ENCODE measurements at places on chromosomes 6 and 20.

DNA sequence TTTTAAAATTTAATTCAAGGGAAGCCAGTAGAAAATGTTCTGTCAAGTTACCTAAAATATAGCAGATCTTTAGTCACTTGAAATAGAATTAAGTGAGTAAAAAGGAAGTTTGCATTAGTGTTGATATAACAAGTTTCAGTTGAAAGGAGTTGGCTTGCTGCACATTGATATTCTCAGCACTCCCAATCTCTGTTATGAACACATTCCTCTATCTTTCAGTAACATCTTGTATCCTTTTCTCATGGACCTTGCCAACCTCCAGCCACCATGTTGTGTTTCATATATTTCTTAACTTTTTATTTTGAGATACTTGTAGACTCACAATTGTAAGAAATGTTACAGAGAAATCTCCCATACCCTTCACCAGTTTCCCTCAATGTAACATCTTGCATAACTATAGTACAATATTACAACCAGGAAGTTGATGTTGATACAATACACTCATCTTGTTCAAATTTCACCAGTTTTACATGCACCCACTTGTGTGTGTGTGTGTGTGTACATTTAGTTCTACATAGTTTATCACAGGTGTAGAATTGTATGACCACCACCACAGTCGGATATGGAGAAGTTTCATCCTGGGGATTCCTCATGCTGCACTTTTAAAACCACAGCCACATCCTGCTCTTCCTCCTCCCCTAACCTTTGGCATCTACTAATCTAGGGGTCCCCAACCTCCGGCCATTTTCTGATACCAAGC, 20.2 kb upstream of the PAQR8 start:
- DNase-seq, result no peak
- H3K36me3 ChIP-seq, result no peaks in the 10 kb centered on the region
- no peaks in the 10 kb centered on the region for H3K4me1 ChIP-seq
- no peak overlapping the region for H3K4me3 ChIP-seq
- no peak overlapping the region for H3K27ac ChIP-seq

DNA sequence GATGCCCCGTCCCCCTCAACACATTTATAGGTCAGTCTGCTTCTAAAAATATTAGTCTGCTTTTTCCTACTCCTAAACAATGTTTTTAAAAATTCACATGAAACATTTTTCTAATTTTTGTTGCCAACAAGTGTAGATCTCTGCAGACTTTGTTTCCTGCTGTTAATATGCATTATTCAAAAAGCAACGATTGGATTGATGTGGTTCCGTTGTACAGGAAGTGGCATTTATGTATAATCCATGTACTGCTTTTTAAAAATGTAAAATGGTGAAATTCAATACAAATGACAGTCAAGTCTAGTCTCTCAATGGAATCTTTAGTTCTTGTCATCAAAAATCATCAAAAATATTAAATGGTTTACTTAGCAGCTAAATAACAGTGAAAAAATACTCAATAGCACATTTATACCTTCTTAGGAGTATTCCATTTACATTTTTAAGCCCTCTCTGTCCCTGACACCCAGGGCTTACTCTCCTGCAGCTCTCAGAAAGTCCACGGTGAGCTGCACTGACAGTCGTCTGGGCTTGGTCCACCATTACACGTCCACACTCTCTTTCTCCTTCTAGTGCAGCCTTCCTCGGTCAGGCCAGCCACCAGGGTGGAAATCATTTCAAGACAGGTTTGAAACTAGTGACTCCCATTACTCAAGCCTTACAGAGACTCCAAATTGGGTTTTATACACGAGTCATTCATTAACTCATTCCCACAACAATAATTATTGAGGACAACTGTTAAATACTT, 211.5 kb downstream of the TMEM200A start:
- H3K4me1 ChIP-seq, result no peaks in the 10 kb centered on the region
- no peaks in the 10 kb centered on the region for H3K27me3 ChIP-seq
- H3K27ac ChIP-seq, result no peak overlapping the region
- DNase-seq, result no peak
- H3K36me3 ChIP-seq, result no peaks in the 10 kb centered on the region

DNA sequence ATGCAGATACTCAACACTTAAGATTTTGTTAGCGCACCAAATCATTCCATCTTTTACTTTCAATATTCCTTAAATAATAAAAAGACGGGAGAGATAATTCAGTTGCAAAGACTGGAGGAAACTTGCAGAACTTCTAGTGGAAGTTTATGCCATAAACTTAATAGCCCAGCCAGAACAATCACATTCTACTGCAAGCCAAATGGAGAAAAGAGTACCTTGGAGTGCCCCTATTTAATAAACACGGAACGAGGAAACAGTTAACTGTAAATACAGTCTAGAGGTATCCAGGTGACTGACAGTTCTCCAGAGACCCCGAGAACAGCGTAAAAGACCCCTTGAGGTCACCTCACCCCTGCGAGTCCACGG, 635 bp downstream of the SLC35B3 start:
- H3K36me3 ChIP-seq, result peaks cover 15% of the 10 kb centered on the region
- H3K4me3 ChIP-seq, result peak overlapping the region; percentile 97
- H3K27me3 ChIP-seq, result no peaks in the 10 kb centered on the region
- H3K4me1 ChIP-seq, result peaks cover 7% of the 10 kb centered on the region
- no peak overlapping the region for H3K27ac ChIP-seq

- H3K27me3 ChIP-seq, result no peaks in the 10 kb centered on the region
- no peak overlapping the region for H3K4me3 ChIP-seq
- H3K4me1 ChIP-seq, result no peaks in the 10 kb centered on the region
- H3K27ac ChIP-seq, result no peak overlapping the region
- no peak for DNase-seq
- no peaks in the 10 kb centered on the region for H3K36me3 ChIP-seq
Measured at GRCh38 chr6:53943395-53943794, 148.6 kb downstream of the LRRC1 start.

- no peak for DNase-seq
- H3K4me1 ChIP-seq, result no peaks in the 10 kb centered on the region
- no peak overlapping the region for H3K27ac ChIP-seq
- H3K27me3 ChIP-seq, result no peaks in the 10 kb centered on the region
Measured at GRCh38 chr6:108996208-108996607, 98.4 kb downstream of the SESN1 start.

DNA sequence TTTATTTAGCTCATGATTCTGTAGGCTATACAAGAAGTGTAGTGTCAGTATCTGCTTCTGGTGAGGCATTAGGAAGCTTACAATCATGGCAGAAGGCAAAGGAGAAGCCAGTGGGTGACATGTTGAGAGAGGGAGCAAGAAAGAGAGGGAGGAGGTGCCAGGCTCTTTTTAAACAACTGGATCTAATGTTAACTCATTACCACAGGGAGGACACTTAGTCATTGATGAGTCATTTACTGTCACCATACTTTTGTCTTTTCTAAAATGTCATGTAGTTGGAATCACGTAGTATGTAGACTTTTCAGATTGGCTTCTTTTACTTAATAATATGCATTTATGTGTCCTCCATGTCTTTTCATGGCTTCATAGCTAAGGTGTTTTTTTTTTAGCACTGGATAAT, 58.1 kb downstream of the NUS1 start:
- no peak overlapping the region for H3K27ac ChIP-seq
- no peak for DNase-seq
- no peaks in the 10 kb centered on the region for H3K4me1 ChIP-seq
- no peaks in the 10 kb centered on the region for H3K36me3 ChIP-seq
- no peaks in the 10 kb centered on the region for H3K27me3 ChIP-seq

DNA sequence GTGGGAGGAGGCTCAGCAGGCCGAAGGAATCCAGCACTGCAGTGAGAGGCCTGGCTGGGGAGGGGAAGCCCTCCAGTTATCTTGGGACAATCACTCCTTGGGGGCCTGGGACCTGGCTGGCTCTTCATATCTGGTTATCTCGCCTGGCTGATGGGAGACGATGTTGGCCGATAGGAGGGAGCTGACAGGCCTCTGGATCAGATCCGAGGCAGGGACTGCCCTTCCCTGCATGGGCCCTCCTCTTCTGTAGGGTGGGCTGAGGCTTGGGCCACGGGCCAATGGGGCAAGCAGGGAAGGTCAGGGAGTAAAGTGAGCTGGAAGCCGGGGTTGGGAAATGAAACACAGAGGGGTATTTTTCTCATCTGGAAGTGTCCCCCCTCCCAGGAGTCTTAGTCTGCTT, 25.2 kb downstream of the MANBAL start:
- H3K36me3 ChIP-seq, result peaks cover 77% of the 10 kb centered on the region
- H3K4me1 ChIP-seq, result peaks cover 37% of the 10 kb centered on the region
- H3K27me3 ChIP-seq, result no peaks in the 10 kb centered on the region
- H3K4me3 ChIP-seq, result no peak overlapping the region
- DNase-seq, result no peak

DNA sequence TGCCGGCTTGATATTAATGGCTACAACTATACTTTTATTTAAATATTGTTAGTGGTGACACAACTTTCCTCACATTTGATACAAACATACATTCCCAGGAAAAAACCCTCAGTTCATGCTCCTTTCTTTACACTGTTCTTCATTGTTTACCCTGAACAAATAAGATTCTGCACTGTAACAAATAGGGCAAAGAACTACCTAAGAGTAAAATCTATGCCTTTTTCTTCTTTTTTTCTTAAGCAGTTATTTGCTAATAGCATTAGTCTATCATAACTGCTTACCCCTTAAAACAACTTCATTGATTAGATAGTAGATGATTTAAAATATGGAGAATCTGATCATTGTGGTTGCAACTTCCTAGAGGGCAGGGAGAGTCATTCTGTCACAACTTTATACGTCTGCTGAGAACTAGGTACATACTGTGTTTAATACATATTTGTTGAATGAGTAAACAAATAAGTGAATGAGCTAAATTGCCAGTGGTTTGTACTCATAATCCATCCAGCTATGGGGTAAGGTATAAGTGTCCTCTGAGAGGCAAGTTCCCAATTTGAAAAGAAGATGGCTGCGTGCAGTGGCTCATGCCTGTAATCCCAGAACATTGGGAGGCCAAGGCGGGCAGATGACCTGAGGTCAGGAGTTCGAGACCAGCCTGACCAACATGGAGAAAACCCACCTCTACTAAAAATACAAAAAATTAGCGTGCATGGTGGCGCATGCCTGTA, 161.0 kb downstream of the CDK19 start:
- no peaks in the 10 kb centered on the region for H3K4me1 ChIP-seq
- no peaks in the 10 kb centered on the region for H3K36me3 ChIP-seq
- H3K27me3 ChIP-seq, result no peaks in the 10 kb centered on the region
- H3K4me3 ChIP-seq, result no peak overlapping the region

DNA sequence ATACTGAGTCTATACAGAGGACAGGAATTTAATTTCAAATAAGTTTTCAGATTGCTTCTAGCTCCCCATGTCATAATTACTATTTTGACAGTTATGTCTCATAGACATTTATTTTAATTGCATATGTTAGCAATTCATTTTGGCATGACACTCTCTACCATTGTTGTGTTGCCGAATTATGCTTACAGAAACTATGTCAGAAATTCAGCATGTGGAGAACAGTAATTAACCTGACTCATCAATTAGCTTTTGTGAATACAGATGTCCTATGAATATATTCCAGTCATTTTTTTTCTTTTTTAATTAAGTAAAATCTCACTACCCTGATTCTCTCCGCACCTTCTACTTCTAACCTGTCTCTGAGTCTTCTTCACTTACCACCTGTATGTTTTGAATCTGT, 105.1 kb downstream of the NKAIN2 start:
- no peak overlapping the region for H3K4me3 ChIP-seq
- no peaks in the 10 kb centered on the region for H3K36me3 ChIP-seq
- H3K27me3 ChIP-seq, result no peaks in the 10 kb centered on the region
- DNase-seq, result no peak
- H3K27ac ChIP-seq, result no peak overlapping the region

DNA sequence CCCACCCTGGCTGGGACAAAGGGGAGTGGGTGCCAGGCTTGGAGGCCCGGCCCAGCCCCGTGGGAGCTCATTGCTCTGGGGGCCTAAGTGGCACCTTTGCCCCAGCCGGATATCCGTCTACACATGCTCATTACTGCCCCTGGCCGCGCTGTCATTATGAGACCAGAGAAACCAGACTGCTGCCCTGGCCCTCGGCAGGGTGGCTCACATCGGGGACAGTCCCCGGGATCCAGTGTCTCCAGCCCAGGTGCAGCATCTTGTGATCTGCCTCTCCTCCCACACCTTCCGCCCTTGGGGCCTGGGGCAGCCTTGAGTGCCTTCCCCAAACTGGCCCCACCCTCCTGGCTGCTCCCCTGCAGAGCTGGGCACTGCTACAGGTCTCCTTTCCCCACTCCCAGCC, 4.9 kb downstream of the SRMS start:
- no peak overlapping the region for H3K4me3 ChIP-seq
- H3K36me3 ChIP-seq, result no peaks in the 10 kb centered on the region
- H3K27ac ChIP-seq, result no peak overlapping the region
- peaks cover 1% of the 10 kb centered on the region for H3K27me3 ChIP-seq
- no peak for DNase-seq
- peaks cover 1% of the 10 kb centered on the region for H3K4me1 ChIP-seq

DNA sequence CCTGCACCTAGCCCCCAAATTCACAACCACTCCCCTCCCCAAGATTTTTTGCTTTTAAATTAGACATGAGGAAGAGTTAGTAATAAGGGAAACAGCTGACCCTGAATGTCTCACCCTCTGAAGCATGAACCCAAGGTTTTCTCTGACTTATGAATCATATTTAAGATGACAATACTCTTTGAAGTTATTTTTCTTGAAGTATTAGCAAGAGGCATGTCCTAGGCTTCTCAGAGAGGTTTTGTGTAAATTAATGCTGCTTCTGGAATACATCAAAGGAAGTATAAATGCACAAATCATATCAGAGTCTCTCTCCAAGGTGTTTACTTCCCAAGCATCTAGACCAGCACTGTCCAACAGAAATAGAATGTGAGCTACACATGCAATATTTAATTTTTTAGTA, 408.1 kb upstream of the MARCKS start:
- no peaks in the 10 kb centered on the region for H3K4me1 ChIP-seq
- H3K27ac ChIP-seq, result no peak overlapping the region
- no peak overlapping the region for H3K4me3 ChIP-seq
- DNase-seq, result no peak
- no peaks in the 10 kb centered on the region for H3K36me3 ChIP-seq
- no peaks in the 10 kb centered on the region for H3K27me3 ChIP-seq

GRCh38 chr20:16052456-16052855, 520.8 kb downstream of the KIF16B start:
- DNase-seq, result no peak
- no peaks in the 10 kb centered on the region for H3K36me3 ChIP-seq
- no peak overlapping the region for H3K4me3 ChIP-seq
- H3K27ac ChIP-seq, result no peak overlapping the region
- no peaks in the 10 kb centered on the region for H3K27me3 ChIP-seq

DNA sequence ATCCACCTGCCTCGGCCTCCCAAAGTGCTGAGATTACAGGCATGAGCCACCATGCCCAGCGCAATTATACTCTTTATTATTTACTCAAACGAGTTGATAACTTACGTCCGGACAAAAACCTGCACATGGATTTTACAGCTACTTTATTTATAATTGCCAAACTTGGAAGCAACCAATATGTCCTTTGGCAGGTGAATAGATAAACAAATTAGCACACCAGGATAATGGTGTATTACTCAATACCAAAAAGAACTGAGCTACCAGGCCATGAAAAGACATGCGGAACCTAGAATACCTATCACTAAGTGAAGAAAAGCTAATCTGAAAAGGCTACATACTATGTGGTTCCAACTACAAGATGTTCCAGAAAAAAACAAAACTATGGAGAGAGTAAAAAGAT, 168.1 kb downstream of the ASCC3 start:
- no peak overlapping the region for H3K27ac ChIP-seq
- no peaks in the 10 kb centered on the region for H3K4me1 ChIP-seq
- no peak overlapping the region for H3K4me3 ChIP-seq
- no peak for DNase-seq

GRCh38 chr20:40467067-40467466, 222.0 kb downstream of the MAFB start:
- DNase-seq, result no peak
- H3K27ac ChIP-seq, result no peak overlapping the region
- no peak overlapping the region for H3K4me3 ChIP-seq
